ENCODE measurements at places on chromosomes 2 and 18.

DNA sequence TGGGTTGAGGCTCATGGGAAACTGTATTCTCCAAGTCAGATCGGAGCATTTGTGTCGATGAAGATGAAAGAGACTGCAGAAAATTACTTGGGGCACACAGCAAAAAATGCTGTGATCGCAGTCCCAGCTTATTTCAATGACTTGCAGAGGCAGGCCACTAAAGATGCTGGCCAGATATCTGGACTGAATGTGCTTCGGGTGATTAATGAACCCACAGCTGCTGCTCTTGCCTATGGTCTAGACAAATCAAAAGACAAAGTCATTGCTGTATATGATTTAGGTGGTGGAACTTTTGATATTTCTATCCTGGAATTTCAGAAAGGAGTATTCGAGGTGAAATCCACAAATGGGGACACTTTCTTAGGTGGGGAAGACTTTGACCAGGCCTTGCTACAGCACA, 336.6 kb downstream of the PAX3 start:
- DNase-seq = no peak

DNA sequence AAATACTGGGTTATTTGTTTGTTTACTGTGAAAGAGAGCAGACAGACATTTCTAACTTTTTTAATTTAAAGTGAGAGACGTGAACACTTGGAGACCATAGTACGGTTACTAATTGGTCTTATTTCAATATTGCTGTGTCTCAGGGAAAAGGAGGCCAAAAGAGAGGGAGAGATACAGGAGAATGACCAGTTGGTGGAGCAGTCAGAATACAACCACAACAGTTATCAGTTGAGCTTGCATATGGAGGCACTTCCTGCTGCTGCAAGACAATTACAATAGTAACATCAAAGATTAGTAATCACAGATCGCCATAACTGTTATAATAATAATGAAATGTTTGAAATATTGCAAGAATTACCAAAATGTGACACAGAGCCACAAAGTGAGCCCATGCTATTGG, 58.2 kb downstream of the TWSG1 start:
- no peak for DNase-seq

GRCh38 chr2:196592911-196593881, 46.3 kb upstream of the CCDC150 start:
- DNase-seq = peak; percentile 30

DNA sequence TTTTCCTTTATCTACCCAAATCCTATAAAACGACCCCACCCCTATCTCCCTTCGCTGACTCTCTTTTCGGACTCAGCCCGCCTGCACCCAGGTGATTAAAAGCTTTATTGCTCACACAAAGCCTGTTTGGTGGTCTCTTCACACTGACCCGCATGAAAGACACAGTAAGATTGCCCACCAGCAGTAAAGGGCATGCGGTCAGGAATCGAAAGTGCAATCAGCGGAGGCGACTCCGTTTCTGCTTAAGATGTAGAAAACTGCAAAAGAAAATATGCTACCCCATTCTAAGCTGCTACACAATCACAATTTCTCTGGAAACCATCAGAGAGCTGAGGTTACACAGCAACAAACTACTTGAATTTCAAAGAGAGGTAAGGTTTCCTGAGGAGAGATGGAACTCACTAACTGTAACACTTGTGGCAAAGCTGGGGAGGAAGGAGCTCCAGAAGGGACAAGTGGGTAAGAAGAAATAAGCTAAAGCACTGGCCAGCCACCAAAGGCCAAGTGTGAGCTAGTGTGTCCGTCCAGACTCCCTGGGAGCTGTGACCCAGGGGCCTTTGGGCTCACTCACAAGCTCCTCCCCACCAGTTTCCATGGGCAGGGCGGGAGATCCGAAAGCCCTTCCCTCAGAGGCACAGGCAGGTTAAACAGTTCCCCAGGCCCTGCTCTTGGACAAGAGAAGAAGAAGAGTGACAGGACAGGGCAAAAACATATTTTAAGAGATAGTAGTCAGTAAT, 72.8 kb upstream of the TGFA start:
- DNase-seq = no peak

- DNase-seq = no peak
These were observed 281.8 kb downstream of the CLIP4 start for GRCh38 chr2:29397039-29397438.

DNA sequence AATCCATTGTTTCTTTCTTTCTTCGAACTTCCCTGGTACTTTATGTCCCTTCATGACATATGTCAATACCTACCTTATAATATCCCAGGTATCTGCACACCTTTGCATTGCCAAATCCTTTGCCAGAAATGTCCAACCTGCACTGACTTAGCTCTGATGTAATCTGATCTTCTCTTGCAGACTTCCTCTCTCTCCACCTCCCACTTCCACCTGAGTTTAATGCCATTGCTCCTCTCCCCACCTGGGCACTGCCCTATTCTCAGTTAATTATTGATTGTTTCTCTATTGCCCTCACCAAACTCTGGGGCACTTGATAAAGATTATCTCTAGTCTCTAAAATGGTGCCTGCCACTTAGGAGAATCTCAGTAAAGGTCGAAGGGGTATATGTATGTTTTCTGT, 23.0 kb downstream of the ARHGAP15 start:
- DNase-seq = no peak
